ENCODE measurements at places on chromosomes 11 and 22.

GRCh38 chr11:78526497-78527146 lies 48.0 kb downstream of the NARS2 start:
- DNase-seq: no peak

- DNase-seq: no peak
These were observed 85.5 kb downstream of the CDKN1C start for GRCh38 chr11:2799881-2800654.

DNA sequence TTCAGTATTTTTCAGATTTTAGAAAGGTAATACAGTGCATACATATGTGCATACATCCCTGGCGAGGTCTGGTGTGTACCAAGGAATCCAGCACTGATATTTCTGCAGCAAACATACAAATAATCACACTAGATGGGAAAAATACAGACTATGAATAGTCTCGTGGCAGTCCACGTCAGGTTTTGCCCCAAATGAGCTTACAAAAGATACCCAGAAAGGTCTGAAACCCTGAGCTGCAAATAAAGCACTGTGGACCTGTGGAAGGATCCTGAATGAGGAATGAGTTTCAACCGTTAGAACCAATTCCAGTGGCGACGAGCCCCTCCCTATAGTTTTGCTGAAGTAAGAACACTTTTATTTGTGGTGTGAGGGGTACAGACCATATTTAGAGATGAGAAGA lies 24.5 kb downstream of the MAPK1 start:
- DNase-seq: no peak

- DNase-seq: peak; percentile 90
These were observed 56.6 kb downstream of the LMO2 start for GRCh38 chr11:33835143-33835878.

DNA sequence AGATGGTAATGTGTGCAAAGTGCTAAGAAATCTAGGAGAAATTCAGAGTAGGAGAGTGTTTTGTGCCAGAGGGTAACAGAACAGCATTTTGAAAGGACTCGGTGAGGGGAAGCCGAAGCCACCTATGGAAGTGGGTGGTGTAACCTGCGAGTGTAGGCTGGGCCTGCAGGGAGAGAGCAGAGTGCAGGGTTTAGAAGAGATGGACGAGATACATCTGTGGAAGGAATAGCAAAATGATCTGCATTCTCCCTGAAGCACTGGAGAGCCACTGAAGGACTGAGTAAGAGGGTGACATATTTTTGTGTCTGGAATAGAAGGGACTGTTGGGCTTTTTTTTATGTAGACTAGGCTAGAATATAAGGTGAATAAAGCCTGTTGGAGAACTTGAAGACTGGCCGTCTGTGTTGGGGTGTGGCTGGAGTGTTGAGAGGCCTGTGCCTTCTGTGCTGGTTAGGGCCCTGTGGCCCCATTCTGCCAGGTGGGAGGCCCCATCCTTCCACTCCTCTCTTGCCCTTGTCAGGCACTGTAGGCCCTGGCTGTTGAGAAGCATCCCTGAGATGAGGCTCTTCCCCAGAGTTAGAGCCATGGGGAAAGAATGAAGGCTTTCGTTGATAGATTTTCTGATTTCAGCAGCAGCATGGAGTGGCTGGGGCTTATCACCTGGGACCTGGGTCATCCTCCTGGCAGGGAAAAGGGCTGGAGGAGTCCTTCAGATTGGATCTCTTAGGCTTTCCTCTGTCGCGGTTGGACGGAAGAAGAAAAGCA lies 102.2 kb downstream of the ZBTB16 start:
- DNase-seq: no peak

DNA sequence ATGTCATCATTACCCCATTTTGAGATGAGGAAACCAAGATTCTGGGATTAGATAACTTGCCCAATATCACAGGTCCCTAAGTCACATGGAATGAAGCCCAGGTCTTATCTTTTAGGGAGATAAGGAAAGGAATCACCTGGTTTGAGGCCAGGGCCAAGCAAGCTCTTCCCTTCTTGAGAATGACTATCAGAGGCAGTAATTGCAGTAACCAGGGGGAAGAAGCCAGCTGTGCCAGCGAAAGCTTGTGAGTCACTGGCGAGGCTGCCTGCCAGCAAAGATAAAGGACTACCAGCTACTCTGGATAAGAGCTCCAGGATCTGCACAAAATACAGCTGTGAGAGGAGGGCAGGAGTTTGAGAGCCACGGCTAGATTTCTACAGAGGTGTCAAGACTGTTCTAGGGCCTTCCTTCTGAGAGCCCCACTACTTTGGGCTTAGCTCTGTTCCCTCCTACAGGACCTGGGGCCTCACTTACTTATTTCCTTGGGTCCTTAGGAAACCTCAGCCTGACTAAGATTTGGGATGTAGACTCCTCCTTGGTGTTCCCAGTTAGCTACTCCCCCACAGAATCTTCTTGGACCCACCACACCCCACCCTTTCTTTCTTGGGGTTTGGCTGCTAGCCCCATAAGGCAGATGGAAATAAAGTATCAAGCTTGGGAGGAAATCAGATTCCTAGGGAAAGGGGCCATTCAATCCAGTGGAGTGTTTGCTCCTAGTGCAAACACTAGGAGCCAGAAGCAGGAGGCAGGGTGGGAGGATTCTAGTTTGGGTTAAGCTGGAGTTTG lies 9.7 kb upstream of the CCKBR start:
- DNase-seq: peak; percentile 30

DNA sequence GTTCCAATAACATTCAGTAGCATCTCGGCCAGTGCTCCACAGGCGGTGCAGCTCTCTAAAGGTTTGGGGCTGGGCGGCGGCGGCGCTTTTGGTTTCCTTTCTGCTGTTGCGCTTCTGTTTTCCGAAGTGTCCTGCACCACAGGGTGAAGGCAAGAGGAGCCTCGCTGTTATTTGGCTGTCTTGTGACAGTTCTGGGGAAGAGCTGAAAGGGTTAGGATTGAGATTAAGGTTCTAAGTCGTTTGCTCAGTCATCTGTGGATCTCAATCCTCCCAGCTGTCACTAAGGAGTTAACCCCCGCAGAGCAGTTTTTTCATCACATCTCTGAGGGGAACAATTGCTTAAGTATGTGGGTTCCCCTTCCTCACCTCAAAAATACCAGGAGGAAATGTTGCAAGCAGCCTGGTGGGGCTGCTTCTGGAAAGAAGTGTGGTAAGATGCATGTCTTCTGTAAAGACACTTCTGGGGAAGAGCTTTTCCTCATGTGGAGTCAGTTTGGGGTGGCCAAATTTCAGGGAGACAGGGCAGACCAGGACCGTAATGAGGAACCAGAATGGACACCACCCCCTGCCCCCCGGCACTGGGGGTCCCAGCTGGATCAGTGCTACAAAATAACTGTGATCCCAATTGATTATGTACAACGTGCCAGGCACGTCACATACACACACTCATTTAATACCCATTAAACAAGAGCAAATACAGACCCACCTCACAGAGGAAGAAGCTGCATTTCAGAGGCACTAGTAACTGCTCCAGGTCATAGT lies 14.2 kb downstream of the TMEM121B start:
- DNase-seq: no peak

GRCh38 chr11:34921156-34921555 lies 4.7 kb downstream of the PDHX start:
- DNase-seq: no peak

DNA sequence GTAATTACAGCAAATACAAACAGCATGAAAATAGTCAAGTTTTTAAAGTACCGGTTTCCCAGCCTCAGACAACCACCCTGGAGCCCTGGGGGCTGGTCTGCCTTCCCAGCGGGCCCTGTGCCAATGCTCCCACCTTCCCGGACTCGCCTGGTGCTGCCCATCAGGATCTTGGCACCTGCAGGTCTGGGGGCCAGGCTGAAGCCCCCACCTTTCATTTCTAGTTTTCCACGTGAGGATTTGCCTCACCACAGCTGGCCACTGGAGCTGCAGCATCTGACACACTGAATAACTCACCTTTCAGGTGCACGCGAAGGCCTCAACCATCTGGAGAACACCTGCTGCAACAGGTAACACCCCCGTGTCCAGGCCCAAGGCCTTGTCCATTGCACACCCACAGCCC lies 108.7 kb upstream of the THY1 start:
- DNase-seq: no peak
